H9 (cell line): ENCODE measurements at places on chromosomes 16 and 17.
A peak's percentile ranks its signal among the peaks of the same experiment; 100 is the strongest.

- peaks cover 2% of the 10 kb centered on the region; the same call in 1 of the 3 replicates for H3K36me3 ChIP-seq
- peaks cover 10% of the 10 kb centered on the region; the same call in 1 of the 2 replicates for H3K4me1 ChIP-seq
- H3K27ac ChIP-seq: no peak overlapping the region
Observed at GRCh38 chr16:54651440-54652195, 279.0 kb upstream of the IRX5 start.

GRCh38 chr17:65446838-65447526 is 114.5 kb downstream of the AXIN2 start:
- no peak for DNase-seq
- H3K27me3 ChIP-seq: no peaks in the 10 kb centered on the region
- no peak overlapping the region for H3K27ac ChIP-seq
- peaks cover 4% of the 10 kb centered on the region; the same call in 1 of the 3 replicates for H3K36me3 ChIP-seq

- H3K27ac ChIP-seq: no peak overlapping the region
- no peak overlapping the region for H3K4me3 ChIP-seq
- H3K27me3 ChIP-seq: no peaks in the 10 kb centered on the region
- H3K36me3 ChIP-seq: peaks cover 35% of the 10 kb centered on the region
- no peak for DNase-seq
Observed at GRCh38 chr17:57294101-57294500, 37.8 kb downstream of the MSI2 start.

DNA sequence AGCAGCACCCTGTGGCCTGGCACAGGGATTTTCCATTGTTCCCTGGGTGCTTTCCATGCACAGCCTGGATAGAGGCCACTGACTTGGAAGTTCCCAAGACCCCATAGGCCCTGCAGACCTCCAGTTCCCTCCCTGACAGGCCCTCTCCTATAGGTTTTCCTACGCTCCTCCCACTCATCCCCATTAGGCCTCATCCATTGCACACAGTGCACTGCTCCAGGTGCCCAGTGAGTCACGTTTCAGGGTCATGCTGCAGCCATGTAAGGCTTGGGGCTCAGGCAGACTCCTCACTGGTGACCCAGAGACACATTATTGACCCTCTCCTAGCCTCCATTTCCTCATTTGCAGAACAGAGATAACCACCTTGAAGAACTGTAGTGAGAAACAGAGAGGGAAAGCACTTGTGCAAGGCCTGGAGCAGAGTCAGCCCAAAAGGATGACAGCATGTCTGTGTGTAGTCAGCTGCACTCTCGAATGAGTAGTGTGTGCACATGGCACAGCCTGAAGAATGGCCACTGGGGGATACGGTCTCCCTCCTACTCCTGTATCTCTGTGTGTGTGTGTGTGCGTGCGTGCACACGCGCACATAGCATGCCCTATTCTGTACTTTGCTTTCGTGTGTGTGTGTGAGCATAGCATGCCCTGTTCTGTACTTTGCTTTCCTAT is 26.8 kb downstream of the DRC3 start:
- no peaks in the 10 kb centered on the region for H3K36me3 ChIP-seq

GRCh38 chr16:66161942-66162341 is 204.5 kb upstream of the CDH5 start:
- DNase-seq: no peak
- no peaks in the 10 kb centered on the region for H3K36me3 ChIP-seq

DNA sequence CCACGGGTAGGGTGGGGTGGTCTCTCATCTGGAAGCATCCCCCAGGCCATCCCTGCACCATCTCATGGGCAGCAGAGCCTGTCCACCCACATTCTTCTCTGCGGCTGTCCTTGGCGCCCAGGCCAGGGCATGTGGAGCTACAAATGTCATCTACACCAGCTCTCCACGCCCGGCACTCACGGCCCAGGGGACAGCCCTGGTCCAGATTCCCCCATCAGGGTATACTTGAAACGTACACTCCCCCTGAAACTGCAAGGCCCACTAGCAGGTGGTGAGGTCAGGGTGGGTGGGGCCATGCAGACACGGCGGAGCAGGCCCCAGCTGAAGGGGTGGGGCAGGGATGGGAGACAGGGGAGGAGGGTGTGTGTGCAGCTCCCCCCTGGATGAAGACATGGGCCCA is 3.2 kb upstream of the SOX8 start:
- H3K4me1 ChIP-seq: no peaks in the 10 kb centered on the region
- peaks cover 14% of the 10 kb centered on the region; the same call in 1 of the 2 replicates for H3K27me3 ChIP-seq
- no peak overlapping the region for H3K4me3 ChIP-seq

DNA sequence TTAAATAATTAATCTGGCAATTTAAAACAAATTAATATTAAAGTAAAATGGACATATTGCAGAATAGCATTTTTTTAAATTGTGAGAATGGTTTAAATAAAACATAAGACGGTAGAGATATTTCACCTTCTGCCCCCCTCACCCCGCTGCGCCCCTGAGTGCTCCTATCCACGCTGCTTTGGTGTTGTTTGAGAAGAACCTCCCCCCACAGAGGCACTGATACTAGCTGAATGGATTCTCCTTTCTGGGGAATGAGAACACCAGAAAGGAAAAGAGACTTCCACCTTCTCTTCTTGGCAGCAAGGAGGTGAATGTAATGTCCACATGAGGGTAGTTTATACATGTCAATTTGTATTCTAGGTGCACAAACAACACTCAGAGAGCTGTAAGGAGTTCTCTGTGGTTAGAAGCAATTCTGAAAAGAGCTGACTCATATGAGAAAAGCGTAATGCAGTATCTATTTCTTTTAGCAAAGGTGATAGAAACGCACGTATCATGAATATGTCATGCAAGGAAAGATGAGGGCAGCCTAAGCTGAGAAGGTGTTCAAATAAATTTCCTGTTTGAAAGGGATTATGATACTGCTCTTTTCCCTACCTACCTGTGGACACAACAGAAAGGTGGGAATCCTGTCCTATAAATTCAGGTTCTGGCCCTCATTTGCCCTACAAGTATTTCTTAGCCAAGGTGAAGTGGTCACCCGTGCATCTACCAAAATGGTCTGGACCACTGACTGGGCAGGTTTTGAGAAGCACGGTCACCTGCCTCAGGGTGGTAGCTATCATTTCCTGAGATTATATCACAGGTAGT is 126.9 kb downstream of the PARN start:
- peaks cover 7% of the 10 kb centered on the region for H3K4me1 ChIP-seq
- no peak overlapping the region for H3K4me3 ChIP-seq
- H3K27ac ChIP-seq: no peak overlapping the region
- H3K36me3 ChIP-seq: no peaks in the 10 kb centered on the region
- no peaks in the 10 kb centered on the region for H3K27me3 ChIP-seq

DNA sequence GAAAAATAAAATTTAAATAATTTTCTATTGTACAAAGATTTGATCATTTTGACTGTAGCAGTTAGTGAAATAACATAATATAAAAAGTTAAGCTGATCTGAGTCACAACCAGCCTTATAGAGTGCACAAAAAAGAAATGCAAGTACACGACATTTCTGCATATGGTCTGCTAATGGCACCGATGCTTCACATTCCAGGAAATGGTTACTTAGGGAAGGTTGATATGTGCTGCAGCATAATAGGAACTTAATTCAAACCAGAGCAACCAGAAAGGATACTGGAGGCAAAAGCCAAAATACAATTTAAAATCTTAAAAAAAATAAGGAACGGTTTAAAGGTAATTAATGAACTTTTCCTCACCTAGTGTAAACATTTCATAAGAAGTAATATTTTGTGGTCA is 10.0 kb upstream of the CFDP1 start:
- H3K27me3 ChIP-seq: no peaks in the 10 kb centered on the region
- H3K36me3 ChIP-seq: no peaks in the 10 kb centered on the region; the same call in 1 of the 2 replicates
- no peak overlapping the region for H3K27ac ChIP-seq
- H3K4me3 ChIP-seq: no peak overlapping the region

- H3K27me3 ChIP-seq: no peaks in the 10 kb centered on the region
- H3K27ac ChIP-seq: no peak overlapping the region
- peak overlapping the region; percentile 16; the same call in 1 of the 3 replicates for H3K4me3 ChIP-seq
- no peak for DNase-seq
Observed at GRCh38 chr17:67831268-67831667, 6.0 kb downstream of the BPTF start.

DNA sequence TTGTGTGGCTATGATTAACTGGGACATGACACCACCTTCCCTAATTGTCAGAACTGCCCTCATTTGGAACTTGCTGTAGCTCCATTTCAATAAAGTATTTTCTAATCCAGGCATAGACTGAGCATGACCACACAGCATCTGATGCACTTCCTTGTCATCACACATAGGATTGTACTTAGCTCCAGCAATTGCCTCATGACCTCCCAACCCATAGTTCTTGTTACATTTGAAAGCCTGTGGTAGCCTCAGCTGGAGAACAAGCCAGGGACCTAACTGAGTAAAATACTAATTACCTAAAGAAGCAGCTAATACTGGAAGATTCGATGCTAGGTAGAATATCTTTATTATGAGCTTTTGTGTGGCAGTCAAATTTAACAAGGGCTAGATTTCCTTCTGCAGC is 187.3 kb upstream of the KIF2B start:
- no peak overlapping the region for H3K27ac ChIP-seq
- H3K4me1 ChIP-seq: peaks cover 8% of the 10 kb centered on the region; the same call in 1 of the 2 replicates
- DNase-seq: no peak
- no peaks in the 10 kb centered on the region for H3K27me3 ChIP-seq

GRCh38 chr16:58366247-58367031 is 25.8 kb upstream of the GINS3 start:
- H3K27me3 ChIP-seq: no peaks in the 10 kb centered on the region
- no peak for DNase-seq
- no peak overlapping the region for H3K27ac ChIP-seq
- H3K4me1 ChIP-seq: no peaks in the 10 kb centered on the region
- no peak overlapping the region for H3K4me3 ChIP-seq

GRCh38 chr17:54937018-54937417 is 31.4 kb downstream of the COX11 start:
- no peak overlapping the region for H3K4me3 ChIP-seq
- no peak overlapping the region for H3K27ac ChIP-seq
- no peak for DNase-seq

DNA sequence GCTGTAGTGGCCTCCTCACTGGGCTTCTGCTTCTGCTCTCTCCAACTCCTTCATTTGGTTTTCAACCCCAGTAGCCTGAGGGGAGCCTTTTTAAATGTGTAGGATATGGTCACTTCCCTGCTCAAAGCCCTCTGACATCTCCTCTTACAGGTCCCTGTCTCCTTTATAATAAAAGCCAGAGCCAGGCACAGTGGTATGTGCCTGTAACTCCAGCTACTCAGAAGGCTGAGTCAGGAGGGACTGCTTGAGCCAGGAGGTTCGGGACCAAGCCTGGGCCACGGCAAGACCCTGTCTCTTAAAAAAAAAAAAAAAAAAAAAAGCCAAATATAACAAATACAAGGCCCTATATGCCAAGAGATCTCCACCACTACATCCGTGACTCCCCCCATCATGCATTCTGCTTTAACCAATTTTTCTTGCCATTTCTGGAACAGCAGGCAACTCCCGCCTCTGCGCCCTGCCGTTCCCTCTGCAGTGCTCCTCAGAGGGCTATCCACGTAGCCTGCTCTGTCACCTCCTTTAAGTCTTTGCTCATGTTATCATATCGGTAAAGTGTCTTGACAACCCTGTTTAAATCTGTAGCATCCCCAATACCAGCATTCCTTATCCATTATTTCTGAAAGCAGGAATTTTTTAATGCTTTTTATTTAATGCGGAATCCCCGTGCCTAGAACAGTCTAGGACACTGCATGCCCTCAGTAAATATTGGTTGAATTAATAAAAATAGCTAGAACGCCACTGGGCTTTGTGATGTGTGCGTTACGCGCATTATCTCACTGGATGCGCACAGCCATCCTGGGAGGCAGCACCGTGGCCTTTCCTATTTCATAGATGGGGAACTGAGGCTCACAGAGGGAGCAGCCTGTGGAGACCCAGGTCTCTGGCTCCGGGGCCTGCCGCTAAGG is 9.5 kb downstream of the ZNF771 start:
- H3K4me3 ChIP-seq: peak overlapping the region; percentile 61
- no peak overlapping the region for H3K27ac ChIP-seq
- peaks cover 44% of the 10 kb centered on the region for H3K36me3 ChIP-seq
- no peaks in the 10 kb centered on the region for H3K27me3 ChIP-seq

- H3K36me3 ChIP-seq: peaks cover 22% of the 10 kb centered on the region
- peak overlapping the region; percentile 54; the same call in 2 of the 3 replicates for H3K4me3 ChIP-seq
- no peaks in the 10 kb centered on the region; the same call in 1 of the 2 replicates for H3K4me1 ChIP-seq
Observed at GRCh38 chr17:63702721-63703015, 2.7 kb upstream of the LIMD2 start.

GRCh38 chr17:55572139-55572538 is 60.9 kb upstream of the SMIM36 start:
- H3K27ac ChIP-seq: no peak overlapping the region
- no peaks in the 10 kb centered on the region for H3K27me3 ChIP-seq
- H3K4me1 ChIP-seq: no peaks in the 10 kb centered on the region; the same call in 1 of the 2 replicates
- H3K36me3 ChIP-seq: no peaks in the 10 kb centered on the region
- DNase-seq: no peak

- peak; percentile 59 for DNase-seq
- no peaks in the 10 kb centered on the region for H3K27me3 ChIP-seq
- H3K4me1 ChIP-seq: peaks cover 16% of the 10 kb centered on the region
- H3K4me3 ChIP-seq: peak overlapping the region; percentile 59
Observed at GRCh38 chr17:39704821-39705551, 5.1 kb downstream of the ERBB2 start.

GRCh38 chr16:52832771-52833170 is 219.9 kb downstream of the CHD9NB start:
- no peaks in the 10 kb centered on the region for H3K36me3 ChIP-seq
- no peaks in the 10 kb centered on the region for H3K27me3 ChIP-seq
- no peak overlapping the region for H3K27ac ChIP-seq
- H3K4me1 ChIP-seq: no peaks in the 10 kb centered on the region
- no peak for DNase-seq

DNA sequence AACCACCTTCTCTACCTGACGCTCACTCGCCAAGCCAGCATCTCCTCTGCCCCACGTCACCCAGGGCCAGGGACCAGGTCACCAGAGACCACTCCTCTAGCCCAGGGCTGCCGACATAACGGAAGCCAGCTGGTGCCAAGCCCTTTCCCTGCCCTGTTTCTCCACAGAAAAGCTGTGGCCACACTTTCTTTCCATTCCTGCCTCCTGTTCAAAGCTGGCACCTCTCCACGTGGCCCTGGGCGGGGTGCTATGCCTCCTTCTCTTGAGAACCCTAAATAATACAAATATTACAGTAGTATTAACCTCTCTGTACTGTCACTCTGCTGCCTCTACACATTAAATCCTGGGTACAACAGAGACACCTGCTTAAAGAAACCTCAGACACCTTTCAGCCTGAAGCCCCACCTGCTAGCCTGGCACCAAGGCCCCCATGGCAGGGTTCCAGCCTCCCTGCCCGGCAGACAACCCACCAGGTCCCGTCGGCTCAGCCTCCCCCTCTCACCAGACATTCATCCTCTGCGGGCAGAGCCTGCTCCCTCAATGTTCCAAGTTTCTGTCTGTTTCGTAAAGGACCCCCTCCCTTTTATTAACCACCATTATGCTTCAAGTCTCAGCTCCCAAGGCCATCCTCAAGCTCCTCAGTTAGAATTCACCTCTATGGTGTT is 62.3 kb downstream of the TIMM22 start:
- no peak overlapping the region for H3K27ac ChIP-seq
- H3K27me3 ChIP-seq: no peaks in the 10 kb centered on the region
- H3K4me1 ChIP-seq: no peaks in the 10 kb centered on the region
- peaks cover 28% of the 10 kb centered on the region for H3K36me3 ChIP-seq
- no peak overlapping the region for H3K4me3 ChIP-seq
- no peak for DNase-seq
